ENCODE measurements at places on chromosomes 3 and 15.

GRCh38 chr3:78993375-78993774, 774.4 kb downstream of the ROBO1 start:
- no peak for DNase-seq

DNA sequence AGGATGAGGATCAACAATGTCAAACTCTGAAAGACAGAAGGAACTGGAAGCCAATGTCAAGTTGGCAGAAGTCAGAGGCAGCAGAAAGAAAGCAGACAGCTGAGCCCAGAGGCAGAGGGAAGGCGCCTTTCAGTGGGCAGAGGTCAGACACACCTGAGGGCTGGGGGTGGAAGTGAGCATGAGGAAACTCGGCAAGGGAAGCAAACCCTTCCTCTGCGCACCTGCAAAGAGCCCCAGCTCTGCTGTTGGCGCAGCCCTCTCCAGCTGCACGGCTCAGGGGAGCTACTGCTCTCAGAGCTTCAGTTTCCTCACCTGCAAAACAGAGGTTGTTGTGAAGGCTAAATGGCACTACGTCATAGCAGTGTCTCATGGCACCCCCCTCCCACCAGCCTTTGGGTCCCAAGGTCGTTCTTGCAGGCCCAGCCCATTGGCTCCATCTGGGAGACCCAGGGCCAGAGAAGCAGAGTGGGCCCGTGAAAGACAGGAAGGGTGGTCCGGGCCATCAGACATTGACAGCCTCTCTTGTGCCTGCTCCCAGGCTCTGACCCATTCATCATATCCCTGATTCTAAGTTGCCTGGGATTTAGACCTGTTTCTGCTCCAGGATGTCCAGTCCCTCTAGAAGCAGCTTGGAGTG, 53.3 kb upstream of the SLC6A11 start:
- DNase-seq = no peak

DNA sequence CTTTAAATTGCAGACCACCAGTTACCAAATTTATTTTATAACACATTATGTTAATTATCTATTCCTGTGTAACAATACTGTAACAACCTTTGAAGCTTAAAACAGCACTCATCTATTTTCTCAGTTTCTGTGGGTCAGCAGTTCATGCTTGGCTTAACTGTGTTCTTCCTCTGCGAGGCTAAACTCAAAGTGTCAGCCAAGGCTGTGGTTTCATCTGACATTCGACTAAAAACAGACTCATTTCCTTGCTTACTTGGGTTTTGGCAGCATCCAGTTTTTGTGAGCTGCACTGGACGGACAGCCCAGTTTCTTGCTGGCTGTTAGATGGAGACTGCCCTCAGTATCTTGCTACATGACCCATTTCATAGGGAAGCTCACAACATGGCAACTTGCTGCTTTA, 247.3 kb upstream of the KCNH8 start:
- no peak for DNase-seq

- no peak for DNase-seq
Measured at GRCh38 chr3:49378249-49378895, 20.2 kb upstream of the GPX1 start.

DNA sequence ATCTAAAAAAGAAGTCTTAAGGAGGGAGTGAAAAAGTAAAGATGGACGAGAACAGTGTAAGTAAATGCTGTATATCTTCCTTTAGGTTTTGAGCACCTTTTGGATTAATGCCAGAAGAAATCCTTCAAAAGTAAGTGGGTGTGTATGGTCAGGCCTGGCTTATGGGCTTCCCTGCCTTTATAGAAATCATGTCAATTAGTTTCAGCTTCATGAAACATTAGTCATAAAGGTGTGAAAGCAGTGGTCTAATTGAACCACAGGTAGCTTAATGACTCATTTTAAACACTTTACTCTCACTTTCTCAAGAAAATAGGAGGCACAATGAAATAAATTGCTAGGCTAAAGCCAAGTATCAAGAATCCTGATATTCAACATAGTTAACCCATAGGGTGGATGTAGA, 467.4 kb upstream of the DPPA4 start:
- no peak for DNase-seq

DNA sequence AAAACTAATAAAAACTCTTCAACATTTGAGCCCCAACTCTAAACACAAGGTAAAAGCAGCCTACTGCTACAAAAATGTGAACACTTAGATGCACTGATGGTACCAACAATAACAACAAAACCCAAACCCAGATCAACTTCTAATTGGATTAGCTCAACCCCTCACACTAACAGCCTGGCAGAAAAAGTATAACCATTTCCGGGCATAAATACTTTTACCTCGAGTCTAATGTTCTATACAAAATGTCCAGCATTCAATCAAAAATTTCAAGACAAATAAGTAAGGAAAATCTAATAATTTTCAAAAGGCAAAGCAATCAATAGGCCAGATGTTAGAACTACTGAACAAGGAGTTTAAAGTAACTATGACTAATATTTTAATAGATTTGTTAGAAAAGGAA, 303.3 kb downstream of the ARRDC4 start:
- no peak for DNase-seq

DNA sequence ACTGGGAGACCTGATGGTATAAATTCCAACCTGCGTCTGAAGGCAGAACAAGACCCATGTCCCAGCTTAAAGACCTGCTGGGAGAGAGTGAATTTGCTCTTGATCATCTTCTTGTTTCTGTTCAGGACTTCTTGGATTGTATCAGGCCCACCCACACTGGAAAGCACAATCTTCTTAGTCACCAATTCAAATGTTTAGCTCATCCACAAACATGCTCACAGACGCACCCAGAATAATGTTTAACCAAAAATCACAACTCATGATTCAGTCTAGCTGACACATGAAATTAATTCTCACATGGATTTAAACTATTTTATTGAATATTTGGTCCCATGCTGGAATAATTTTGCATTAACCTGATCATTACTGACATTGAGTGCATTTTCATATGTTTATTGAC, 37.8 kb upstream of the GOLGA6L2 start:
- no peak for DNase-seq

DNA sequence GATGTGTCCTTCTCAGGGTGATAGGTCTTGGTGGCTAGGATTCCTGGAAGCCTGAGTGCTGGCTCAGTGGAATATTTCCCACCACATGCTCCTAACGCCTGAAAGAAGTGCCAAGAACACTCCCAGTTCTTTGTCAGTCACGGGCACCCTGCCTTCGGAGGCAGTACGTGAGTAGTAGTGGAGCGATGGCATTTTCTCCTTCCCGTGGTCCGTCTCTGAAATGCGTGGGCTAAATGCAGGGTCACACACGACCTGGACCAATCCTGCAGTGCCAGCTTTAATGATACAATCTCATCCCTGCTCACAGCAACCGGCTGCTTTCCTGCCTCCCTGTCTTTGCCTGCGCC, 14.5 kb downstream of the H1-8 start:
- no peak for DNase-seq

GRCh38 chr3:71035314-71035713, 548.2 kb downstream of the FOXP1 start:
- DNase-seq = no peak

- no peak for DNase-seq
Measured at GRCh38 chr15:56207092-56207491, 36.6 kb downstream of the RFX7 start.

DNA sequence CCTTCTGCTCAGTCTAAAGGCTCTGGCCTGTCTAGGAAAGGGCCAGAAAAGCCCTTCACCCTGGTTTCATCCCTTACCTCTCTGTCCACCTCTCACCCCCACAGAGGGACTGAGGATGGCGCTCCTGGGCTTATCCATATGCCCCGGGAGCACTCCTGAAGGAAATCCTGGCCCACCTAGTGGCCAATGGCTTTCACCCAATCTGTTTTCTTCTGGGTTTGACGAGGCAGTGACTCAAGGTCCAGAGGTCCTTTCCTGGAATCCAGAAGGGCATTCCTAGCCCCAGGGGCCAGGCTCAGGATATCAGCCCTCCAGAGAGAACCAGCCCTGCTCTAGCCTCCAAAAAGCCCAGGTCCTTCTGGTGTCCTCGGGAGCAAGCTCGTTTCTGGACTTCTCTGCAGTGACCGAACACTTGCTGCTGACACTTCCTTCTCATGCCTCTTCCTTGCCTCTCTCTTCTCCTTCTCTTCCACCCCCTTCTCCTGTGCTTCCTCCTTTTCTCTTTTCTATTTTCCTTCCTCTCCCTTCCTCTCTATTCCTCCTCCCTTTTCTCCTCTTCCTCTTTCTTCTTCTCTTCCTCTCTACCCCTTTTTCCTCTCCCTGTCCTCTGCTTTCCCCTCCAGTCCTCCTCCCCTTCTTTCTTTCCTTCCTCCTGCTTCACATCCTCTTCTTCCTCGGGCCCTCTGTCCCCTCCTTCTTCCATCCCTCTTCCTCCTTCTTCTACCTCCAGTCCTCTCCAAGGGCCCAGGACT, 59.6 kb downstream of the RHCG start:
- DNase-seq = no peak

DNA sequence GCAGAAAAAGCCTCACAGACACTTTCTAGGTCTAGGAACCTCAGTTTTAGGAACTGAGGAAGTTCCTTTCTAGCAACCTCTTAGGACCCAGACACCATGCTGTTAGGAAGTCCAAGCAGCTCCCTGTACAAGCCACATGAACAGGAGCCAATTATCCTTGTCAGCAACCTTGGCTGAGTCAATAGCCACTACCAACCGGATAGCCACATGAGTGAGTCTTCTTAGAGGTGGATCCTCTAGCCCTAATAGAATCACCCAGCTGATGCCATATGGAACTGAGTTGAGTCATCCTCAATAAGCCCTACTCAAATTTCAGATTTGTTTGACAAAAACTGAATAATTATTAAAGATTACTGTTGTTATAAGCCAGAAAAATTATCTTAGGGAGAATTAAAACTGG, 256.2 kb downstream of the NLGN1 start:
- DNase-seq = no peak

GRCh38 chr3:155602307-155602706, 142.6 kb downstream of the PLCH1 start:
- DNase-seq = no peak

GRCh38 chr3:177753451-177754155, 556.3 kb upstream of the TBL1XR1 start:
- no peak for DNase-seq

GRCh38 chr15:63724760-63725159, 109.0 kb downstream of the HERC1 start:
- DNase-seq = no peak

- DNase-seq = no peak
Measured at GRCh38 chr3:123335007-123335670, 113.8 kb downstream of the ADCY5 start.

DNA sequence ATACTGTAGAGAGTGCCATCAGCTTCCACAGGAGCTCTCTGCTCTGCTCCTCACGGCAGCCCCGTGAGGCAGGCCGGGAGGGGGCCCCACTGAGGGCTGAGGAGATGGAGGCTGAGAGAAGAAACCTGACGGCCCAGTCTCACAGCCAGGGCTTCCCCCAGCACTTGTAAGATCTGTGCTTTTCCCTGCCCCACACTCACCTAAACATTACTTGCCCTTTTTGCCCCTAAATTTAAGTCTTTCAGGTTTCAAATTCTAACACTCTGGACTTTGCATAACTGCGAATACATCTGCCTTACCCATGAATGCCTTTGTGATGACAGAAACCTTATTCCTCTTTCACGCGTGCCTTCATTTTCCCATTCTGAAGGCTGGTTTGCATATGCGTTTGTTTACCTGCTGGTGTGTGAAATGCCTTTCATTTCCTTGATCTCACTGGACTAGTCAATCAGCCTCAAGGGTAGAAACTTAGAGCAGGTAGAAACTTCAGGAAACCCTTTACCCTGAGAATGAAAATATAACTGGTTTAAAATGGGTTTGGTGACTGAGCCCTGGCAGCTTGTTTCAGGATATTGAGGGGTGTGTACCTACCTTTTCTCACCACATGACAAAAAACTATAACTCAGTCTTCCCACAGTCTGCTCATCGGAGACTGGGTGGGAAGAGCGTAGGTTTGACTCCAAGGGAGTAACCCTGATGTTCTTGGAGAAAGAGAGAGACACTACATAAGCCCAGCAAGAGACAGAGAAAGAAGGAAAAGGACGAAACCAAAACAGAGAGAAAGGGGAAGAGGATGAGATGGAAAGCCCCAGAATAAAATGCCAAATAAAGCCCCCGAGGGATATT, 20.1 kb downstream of the SLC12A8 start:
- DNase-seq = no peak

- DNase-seq = no peak
Measured at GRCh38 chr3:141529256-141529655, 42.4 kb downstream of the RASA2 start.

DNA sequence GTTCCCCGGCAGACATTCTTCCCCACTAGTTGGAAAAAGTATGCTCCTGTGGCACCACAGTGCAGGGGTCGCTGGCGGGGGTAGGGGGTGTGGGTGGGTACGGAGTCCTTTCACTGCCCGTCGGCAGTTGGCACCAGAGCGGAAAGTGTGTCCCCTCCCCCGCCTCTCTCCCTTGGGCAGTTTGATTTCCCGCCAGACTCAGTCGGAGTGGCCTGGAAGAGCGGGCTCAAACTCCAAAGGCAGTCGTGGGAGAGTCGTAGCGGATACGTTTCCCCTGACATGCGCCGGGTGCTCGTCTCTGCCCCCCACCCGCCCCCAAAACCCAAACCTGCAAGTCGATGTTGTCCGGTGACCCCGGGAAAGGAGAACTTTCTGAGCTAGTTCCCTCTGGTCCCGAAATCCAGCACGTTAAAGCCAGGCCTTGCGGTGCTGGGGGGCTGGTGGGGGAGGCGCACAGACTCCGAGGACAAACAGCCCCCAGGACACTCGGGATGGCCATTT, 4.4 kb upstream of the FOXB1 start:
- DNase-seq = no peak

DNA sequence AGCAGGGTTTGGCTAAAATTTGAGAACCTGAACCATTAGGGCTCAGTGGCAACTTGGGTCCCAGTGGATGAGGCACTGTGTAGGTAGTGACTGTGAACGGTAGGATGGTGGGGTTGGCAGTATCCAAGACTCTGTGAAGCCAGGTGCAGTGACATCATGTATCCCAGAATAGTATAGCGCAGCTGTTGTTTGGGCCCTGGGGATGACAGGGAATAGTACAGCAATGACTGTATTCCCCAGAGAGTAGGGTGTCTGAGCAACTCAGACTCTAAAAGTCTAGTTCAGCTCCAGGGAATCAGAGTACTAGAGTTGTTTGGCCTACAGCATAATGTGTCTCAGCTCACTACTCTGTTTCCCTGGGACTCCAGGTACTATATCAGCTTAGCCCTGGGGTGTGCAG, 20.7 kb upstream of the PPP2R3A start:
- no peak for DNase-seq

DNA sequence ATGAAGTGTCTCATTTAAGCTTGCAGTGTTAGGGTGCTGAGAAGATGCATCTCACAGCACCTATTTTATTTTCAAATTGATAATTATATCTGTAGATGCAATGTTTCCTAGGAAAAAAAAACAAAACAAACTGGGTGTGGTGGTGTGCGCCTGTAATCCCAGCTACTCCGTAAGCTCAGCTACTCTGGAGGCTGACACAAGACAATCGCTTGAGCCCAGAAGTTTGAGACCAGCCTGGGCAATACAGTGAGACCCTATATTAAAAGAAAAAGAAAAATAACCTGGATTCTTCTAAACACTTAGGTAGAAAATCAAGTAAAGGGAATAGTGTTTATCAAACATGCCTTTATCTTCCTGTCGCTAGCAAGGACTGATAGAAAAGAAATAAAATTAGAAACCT, 1.9 kb downstream of the MINDY2 start:
- no peak for DNase-seq

- DNase-seq = no peak
Measured at GRCh38 chr3:186642014-186642413, 1.8 kb downstream of the FETUB start.

- DNase-seq = no peak
Measured at GRCh38 chr3:21573291-21573690, 177.7 kb downstream of the ZNF385D start.

- DNase-seq = no peak
Measured at GRCh38 chr3:71305231-71306206, 278.0 kb downstream of the FOXP1 start.

All from pancreas (tissue), 10 donors.